ENCODE measurements at places on chromosomes 12 and 14.

- peak; percentile 56 for DNase-seq
These were observed 1.7 kb upstream of the HOXC4 start for GRCh38 chr12:54051874-54052437.

DNA sequence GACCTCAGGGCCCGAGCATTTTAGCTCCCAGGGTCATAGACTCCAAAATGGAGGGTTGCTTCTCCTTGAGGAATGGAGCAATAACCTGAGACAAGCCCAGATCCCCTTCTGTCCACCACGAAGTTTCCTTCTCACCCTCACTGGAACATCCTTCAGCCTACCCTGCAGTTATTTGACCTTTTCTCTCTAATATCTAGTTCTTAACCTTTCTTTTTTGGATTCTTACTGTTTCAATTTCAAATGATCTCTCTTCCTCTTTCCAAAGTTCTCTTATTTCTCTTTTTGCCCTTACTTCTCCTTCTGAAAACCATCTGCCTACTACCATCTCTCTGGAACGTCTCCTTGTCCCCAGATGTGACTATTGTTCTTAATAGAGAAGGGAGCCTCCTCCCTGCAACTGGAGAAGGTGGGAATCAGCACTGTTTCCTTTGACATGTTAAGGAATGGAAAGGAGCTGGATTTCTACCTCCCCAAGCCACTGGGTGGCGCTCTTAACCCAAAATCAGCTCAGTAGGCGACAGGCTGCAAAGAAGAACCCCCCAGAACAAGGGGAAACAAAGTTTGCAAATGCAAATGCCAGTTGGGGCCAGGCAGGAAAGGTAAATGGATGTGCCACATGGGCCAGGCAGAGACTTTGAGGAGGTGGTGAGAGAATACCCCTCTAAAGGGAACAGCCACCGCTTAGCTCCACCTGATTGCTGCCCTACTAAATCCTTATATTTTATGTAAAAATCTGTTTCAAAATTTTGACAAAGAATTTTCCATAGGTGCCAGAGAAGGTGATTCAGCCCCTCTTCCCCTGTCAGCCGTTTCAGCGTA is 22.4 kb upstream of the PDE1B start:
- peak; percentile 79 for DNase-seq

- no peak for DNase-seq
These were observed 214.4 kb upstream of the DIO2 start for GRCh38 chr14:80425686-80426085.

DNA sequence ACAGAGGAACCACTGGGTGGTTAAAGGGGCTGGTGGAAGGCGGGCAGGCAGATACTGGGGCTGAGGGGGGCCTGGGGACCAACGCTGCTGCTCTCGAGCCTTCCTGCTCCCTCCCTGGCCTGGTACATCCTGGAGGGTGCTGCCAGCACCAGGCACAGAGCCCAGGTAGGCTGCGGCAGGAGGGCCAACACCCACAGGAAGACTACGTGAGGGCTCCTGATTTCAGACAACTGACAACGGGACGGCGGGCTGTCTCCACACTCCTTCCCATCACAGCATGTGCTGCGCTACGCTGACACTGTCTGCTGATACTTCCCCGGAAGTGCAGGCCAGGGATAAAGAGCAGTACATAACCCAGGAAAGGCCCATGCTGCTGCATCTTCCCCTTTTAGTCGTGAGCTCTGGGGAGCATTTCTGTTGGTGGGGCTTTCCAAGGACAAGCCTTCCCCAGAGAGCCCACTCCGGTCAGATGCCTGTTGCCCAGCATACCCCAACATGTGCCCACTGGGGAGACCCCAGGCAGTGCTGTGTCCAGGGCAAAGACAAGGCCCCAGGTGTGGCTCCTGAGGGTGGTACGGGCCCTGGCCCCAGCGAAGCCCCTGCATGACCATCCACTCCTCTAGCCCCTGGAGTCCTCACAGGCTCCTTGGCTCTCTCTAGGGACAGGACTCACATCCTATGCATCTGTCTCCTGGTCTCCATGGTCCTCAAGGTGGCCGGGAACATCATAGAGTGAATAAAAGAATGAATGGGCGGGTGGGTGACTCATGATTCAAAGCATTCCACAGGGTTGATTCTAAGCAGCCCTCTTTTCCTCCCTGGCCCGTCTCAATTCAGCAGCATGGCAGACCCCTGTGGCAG is 38.0 kb downstream of the CHGA start:
- DNase-seq, result no peak

DNA sequence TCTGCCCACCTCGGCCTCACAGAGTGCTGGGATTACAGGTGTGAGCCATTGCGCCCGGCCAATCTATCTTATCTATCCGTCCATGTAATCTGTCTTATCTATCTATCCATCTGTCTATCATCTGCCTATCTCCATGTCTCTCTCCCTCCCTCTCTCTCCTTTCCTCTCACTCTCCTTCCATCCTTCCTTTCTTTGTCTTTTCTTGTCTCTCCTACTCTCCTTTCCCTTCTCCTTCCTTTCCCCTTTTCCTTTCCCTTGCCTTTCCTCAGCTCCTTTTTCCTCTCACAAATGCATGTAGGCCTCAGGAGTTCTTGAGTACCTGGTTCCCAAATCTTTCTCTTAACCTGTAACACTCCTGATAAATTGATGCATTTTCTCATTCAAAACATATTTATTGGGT is 89.3 kb upstream of the WSCD2 start:
- no peak for DNase-seq

- no peak for DNase-seq
These were observed 11.2 kb downstream of the KRT71 start for GRCh38 chr12:52541709-52542108.

DNA sequence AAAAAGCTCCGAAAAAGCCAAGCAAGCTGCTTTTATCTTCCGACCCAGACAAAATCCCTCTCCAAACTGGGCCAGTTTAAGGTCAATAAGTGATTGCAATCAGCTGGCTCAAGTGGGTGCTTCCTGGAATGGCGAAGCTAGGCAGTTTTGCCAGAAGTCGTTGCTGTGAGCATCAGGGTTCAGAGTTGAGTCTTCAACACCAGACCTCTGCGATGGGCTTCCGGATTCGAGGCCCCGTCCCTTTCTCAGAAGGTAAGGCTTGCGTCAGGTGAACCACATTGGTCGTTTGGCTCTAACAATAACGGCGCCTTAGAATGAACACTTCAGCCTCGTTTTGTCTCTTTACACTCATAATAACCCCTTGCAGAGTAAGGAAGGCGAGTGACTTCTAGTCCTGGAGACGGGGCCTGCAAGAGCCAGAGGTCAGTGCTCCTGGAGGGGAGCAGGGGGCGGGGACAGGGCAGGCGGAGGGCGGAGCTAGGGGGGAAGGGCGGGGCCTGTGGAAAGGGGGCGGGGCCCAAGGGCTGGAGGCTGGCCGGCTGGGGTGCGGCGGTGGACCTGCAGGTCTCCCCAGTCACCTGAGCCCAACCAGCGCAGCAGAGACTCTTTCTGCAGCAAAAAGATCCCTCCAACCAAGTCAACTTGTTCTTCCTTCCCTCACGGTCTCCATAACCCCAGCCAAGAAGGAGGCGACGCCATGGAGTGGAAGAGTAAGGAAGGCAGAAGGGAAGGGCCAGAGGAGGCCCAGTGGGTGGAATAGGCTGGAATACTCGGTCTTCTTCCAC is 34.0 kb upstream of the NFYB start:
- no peak for DNase-seq

DNA sequence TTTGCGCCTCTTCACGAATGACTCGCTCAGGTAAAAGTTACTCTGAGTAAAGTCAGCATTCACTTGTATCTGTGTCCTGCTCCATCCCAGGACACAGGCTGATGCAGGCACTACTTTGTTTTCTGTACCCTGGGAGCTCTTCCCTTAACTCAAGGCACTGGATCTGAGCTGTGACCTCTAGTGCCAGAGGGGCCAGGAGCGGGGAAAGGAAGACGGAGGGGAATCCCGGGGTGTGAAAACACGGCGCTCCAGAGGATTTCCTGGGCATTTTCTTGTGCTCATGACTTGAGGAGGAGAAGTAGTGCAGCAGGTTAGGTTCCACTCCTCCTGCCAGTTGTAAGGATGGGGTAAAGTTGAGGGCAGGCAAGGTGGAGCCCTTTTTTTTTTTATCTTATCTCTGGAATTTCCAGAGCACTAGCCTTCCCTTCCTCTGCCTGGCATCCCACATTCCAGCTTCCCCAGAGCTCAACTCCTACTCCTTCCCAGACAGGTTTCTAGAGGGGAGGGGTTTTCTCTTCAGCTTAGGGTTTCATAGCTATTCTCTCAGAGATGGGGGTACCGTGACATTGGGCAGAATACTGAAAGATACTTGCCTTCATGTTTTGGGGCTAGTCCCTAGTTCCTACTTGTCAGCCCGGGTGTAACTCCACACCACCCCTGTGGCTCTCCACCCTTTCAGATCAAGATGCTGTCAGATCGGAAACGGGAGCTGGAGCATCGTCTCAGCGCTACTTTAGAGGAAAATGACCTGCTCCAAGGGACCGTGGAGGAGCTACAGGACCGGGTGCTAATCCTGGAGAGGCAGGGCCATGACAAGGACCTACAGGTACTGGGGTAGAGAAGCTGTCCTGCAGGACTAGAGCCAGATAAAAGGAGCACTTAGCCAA is 52.3 kb downstream of the RAB35 start:
- DNase-seq, result no peak

GRCh38 chr12:41436076-41436475 is 248.0 kb downstream of the PDZRN4 start:
- DNase-seq, result no peak

DNA sequence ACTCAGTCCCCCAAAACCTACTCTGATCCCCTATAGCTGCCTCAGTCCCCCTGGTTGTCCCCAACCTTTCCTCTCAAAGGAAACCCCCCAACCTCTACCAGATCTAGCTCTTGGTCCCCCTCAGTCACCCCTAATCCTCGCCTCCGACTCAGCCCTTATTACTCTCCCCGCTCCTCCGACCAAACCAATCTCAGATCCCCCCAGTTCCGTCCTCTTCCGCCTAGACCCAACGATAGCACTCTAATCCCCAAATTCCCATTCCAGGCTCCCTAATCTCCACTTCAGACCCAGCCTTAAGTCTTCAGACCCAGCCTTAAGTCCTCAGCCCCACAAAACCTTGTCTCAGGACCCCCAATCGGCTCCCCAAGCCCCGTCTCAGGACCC is 612 bp downstream of the VPS37B start:
- DNase-seq, result no peak

- DNase-seq, result no peak
These were observed 102.1 kb downstream of the BCL11B start for GRCh38 chr14:99169776-99170356.

DNA sequence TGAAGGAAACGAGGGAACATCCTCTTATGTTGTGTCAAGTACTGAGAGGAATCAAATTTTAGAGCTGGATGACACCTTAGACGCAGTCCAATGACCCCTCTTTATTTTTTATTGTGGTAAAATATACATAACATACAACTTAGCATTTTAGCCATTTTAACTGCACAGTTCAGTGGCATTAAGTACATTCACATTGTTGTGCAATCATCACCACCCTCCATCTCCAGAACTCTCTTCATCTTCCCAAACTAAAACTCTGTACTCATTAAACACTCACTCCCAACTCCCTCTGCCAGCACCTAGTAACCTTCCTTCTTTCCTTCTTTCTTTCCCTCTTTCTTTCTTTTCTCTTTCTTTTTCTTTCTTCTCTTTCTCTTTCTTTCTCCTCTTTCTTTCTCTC is 97.2 kb upstream of the SLC24A4 start:
- DNase-seq, result no peak

- no peak for DNase-seq
These were observed 696 bp upstream of the GPHN start for GRCh38 chr14:66507181-66507721.

DNA sequence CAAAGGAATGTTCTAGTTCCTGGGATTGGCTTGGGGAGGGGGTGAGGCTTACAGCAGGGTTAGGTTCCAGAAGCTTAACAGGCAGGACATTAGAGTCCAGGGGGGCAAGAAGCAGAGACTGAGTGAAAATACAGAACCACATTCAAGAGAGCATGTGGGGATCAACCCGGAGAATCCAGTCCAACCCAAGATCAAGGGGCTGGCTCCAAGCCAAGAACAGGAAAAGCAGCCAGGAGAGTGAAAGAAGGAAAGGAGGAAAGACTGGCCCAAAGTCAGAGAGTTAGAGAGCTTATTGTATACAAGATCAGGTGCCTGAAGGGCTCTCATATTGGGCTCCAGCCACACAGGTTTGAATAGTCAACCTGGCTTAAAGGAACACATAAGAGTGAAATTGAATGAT is 190.3 kb upstream of the CDKN3 start:
- DNase-seq, result no peak

DNA sequence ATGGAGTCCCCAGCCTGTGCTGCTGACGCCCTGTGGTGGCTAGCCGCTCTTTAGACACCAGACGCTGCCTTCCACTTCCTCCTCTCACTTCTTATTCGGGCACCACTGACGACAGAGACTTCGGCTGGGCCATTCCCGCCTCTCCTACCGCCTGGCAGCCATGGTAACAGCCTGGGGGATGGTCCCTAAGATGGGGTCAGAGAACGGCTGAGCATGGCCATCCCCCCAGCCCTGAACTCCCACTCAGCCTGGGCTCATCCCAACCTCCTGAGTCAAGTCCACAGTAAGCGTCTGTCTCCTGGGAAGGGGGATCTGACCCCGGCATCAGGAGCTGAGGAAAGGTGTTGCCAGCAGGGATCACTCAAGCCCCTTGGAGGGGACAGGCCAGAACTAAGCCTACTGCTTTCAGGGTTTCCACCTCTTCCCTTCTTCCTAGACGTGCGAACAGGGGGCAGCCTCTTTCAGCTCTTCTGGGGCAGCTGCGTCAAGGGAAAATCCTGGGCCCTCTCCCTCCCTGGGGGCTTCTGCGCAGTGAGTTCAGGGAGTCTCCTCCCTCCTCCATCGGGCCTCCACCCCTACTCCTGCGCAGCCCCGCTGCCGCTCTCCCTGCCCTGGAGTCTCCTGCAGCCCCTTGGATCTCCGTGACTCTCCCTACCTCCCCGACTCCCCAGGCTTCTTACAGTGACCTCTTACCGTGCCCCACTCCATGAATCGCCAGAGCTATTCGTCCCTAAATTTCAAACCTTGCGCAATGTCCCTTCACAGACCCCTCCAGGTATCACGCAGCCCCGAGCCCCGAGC is 643 bp upstream of the TAMALIN start:
- DNase-seq, result peak; percentile 73

DNA sequence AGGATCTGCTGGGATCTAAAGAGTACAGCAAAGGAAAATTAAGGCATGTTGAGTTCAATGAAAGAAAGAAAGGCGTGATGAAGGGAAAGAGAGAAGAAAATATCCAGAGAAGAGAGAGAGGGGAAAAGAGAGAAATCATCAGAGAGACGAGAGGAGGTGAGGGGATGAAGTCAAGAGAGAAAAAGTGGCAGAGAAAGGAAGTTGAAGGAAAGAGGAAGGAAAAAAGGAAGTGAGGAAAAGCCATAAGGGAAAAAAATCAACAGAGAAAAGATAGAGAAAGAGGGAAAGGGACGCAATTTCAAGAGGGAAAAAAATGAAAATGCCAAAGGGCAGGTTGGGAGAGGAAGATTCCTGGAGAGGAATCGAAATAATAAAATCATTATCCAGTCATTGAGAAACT is 40.4 kb downstream of the LLPH start:
- DNase-seq, result no peak

DNA sequence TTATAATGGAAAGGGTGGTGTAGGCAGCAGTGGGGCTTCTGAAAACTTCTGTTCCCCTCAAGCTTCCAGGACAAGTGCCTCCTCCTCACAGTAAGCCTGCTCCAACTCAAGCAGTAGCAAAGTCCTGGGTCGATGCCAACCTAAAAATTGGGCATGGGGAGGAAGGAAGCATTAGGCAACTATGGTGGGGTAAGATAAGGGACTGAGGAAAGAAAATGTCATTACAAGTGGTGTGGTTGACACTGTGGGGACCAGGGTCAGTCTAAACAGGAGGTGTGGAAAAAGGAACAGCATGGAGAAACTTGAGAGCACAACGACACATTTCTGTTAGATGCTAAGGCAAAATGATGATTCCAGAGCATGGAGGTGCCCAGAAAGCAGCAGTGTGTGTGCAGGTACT is 34.9 kb downstream of the WIF1 start:
- no peak for DNase-seq

- DNase-seq, result no peak
These were observed 102.2 kb downstream of the VEZT start for GRCh38 chr12:95319694-95320331.

Measured in Karpas-422 (cell line).